ENCODE measurements at places on chromosomes 11 and 22.

GRCh38 chr11:66349084-66349386 is 1.6 kb upstream of the B4GAT1 start:
- ATAC-seq, result no peak

GRCh38 chr22:18048441-18048898 is 24.1 kb upstream of the MICAL3 start:
- no peak for ATAC-seq

- no peak for ATAC-seq
Measured at GRCh38 chr11:75242722-75243600, 2.4 kb downstream of the TPBGL start.

DNA sequence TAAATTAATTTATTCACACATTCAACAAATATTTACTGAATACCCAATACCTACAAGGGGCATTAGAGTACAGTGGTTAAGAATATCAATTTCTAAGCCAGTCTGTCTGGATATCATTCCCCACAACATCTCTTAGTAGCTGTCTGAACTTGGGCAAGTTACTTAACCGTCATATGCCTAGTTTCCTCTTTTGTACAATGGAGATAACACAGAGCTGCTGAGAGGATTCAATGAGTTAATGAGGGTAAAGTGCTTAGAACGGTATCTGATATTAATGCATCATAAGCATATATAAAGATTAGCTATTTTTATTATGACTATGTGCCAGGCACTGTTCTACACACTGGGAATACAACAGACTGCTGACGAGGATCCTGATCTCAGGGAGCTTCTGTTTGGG is 116.4 kb downstream of the APOL5 start:
- ATAC-seq, result no peak

- no peak for ATAC-seq
Measured at GRCh38 chr11:112801817-112802088, 159.5 kb upstream of the NCAM1 start.

DNA sequence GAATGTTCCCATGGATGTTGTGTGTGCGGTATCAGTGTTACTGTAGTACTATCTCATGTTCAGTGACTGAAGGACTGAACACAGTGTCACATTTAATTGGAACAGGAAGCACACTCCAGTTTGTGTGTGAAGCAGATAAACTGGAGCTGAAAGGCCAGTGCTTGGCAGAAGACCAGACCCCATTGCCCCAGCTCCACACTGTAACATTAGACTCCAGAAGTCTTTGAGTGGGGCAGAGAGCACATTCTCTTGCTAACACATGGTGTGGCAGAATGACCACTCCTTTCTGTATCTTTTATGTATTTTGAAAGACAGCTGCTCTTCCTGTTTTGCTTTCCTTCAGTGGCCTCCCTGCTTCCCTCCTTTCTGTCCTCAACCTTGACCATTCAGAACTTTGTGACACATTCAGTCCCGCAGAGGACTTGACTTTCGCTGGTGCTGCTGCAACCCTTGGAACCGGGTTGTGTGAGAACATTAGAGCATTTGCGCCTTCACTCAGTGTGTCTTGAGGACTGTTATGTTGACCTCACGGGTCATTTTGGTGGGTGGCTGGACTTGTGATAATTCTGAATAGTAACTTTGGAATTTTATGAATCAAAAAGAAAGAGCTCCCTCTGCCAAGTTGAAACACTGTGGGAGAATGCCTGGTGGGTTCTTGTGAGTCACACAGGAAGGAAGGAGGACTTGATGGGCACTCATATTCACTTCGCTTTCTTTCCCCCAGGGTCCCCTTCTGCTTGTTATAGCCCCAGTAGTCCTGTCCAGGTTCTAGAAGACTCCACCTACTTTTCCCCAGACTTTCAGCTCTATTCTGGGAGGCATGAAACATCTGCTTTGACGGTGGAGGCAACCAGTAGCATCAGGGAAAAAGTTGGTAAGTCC is 26.4 kb downstream of the AMOTL1 start:
- ATAC-seq, result no peak

GRCh38 chr22:20867179-20868024 is 8.6 kb downstream of the SNAP29 start:
- no peak for ATAC-seq

GRCh38 chr11:79193663-79194310 is 247.0 kb downstream of the TENM4 start:
- ATAC-seq, result no peak

DNA sequence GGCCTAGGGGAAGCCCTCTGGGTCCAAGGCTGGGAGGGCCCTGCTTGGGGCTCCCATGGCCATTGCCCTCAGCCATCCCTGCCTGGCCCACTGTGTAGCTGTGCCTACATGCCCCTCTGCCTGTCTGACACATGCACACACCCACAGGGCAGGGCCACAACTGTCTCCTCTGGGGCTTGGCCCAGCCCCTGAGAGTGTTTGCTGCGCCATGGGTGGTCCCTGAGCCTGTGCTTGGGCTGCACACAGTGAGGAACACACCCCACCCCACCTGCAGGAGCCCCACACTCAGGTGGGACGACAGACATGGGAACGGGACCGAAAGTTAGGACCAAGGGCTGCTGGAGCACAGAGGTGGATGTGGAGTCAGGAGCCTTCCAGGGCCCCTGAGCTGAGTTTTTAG is 489.5 kb downstream of the TBC1D22A start:
- ATAC-seq, result no peak

- ATAC-seq, result no peak
Measured at GRCh38 chr22:39212721-39213376, 31.9 kb downstream of the PDGFB start.

DNA sequence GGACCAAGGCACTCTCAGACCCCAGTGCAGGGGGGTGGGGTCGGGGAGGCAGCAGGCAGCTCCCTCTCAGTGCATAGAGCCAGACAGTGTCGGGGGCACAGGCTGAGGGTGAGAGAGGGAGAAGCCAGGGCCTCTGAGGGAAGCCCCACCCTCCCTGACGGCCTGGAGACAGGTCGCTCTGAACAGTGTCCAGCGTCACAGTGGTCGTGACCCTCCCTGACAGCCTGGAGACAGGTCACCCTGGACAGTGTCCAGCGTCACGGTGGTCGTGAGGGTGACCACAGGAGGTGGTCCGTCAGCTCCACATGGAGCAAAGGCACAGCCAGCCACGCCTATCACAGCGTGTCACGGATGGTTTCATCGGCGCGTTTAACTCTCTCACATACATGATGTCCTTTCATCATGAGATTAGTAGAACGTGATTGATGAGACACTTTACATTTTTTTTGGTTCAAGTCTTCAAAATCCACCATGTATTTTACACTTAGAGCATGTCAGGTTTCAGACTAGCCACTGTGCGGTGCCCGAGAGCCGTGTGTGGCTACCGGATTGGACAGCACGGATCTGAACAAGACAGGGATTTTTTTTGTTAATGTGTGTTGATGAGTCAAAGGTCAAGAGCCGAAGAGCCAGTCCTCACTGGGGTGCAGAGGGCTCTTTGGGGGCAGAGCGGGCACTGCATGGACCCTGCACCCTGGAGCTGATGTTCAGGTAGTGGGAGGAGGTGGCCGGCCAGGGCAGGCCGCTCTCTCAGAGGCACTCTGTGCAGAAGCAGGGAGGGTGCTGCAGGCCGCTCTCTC is 23.9 kb upstream of the PANX2 start:
- no peak for ATAC-seq

- no peak for ATAC-seq
Measured at GRCh38 chr11:1291295-1292017, 18.0 kb downstream of the TOLLIP start.

- no peak for ATAC-seq
Measured at GRCh38 chr11:126628790-126629621, 273.5 kb downstream of the ST3GAL4 start.

DNA sequence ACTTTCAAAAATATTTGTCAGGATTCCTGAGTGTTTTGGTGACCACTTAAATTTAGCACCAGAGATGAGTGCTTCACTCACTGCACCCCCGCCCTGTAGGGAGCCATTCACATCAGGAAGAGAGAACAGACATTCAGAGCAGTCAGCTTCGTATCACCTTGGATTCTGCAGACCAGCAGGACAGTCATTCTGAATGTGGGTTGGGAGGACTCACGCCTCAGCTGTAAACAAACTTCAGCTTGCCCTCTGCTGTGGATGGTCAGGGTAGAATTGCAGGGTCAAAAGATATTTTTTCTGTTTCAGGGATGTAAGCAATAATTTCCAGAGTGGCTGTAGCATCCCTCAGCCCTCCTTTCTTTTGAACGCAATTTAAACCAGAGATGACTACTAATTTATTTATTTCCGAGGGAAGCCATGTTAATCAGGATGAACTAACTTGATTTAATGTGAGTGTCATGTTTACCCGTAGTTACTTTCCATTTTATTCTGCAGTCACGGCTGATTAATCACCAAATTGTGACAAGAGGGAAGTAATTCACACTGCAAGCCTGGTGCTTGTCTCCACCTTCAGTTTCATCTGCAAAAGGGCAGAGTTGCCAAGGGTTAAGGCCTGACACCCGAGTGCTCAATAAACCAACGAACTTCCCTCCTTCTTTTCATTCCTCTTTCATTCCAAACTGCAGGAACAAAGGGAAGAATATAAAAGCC is 174.2 kb upstream of the DDI1 start:
- ATAC-seq, result no peak

DNA sequence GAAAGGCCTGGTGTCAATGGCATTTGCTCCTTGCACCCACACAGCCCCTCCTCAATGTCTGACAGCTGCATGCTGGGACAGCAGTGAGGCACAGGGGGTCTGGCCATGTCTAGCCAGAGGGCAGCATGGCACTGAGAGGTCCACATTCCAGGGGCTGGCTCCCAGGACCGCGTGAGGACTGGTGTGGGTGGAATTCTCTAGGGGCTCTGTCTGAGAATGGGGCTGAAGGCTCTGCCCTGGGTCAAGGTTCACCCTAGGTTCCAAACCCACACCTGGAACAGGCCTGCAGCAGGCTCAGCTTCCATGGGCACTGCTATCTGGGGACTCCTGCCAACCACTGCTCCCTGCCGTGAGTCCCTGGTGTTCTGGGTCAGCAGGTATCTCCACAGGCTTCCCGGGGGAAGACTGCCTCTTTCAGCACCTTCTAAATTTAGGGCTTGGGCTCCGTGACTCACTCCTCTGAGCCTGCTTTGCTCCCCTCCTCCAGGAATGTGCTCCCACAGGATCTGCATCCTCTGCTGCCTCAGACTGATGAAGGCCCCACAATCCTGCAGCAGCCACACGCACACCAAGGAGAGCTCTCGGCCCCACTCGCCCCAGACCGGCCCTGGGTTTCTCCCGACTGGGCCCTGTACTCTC is 4.2 kb downstream of the STARD10 start:
- ATAC-seq, result no peak

- no peak for ATAC-seq
Measured at GRCh38 chr11:123493349-123494063, 63.4 kb downstream of the GRAMD1B start.

DNA sequence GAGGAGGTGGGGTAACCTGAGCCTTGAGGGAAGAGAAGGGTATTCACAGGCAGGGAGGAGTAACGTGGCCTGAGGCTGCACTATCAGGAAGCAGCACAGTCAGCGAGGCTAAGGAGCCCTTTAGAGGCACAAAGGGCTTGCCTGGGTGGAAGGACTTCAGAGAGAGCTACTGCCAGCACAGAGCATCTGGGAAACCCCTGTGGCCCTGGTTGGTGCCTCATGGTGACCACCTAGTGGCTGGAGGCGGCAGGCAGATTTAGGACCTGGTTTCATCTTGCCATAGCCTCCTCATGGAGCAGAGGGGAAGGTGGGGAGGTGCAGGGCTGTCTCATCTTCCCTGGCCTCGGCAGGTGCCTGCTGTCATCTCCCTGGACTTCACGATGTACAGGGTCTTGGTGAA is 64.5 kb downstream of the MPPED1 start:
- ATAC-seq, result no peak

DNA sequence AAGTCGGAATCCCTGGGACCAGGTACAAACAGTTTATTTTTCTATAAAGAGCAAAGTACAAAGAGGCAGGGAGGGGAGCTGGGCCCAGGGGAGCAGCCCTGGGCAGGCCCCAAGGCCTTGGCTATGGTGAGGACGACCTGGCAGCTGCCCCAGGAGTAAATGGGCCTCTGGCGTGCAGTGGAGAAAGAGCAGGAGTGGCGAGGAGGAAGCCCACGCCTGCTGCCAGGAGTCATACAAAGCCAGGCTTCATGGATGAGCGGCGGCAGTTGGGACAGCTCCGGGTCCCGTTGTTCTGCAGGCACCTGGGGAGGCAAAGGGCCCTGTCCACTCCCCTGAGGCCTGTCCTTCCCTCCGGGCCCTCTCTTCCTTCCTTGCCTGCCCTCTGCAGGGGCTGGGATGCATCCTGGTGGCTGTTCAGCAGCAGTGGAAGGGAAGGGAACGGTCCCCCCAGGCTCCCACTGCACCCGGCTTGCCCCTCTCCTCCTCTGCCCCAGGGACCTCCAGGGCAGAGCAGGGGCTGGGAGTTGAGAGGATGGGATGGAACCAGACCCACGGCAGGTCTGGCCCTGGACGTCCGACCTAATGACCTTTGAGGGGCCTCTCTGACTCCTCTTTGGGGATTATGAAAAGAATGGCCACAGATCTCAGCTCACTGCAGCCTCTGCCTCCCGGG is 11.1 kb downstream of the RAPSN start:
- no peak for ATAC-seq
